ENCODE measurements at places on chromosomes 7 and 10.

DNA sequence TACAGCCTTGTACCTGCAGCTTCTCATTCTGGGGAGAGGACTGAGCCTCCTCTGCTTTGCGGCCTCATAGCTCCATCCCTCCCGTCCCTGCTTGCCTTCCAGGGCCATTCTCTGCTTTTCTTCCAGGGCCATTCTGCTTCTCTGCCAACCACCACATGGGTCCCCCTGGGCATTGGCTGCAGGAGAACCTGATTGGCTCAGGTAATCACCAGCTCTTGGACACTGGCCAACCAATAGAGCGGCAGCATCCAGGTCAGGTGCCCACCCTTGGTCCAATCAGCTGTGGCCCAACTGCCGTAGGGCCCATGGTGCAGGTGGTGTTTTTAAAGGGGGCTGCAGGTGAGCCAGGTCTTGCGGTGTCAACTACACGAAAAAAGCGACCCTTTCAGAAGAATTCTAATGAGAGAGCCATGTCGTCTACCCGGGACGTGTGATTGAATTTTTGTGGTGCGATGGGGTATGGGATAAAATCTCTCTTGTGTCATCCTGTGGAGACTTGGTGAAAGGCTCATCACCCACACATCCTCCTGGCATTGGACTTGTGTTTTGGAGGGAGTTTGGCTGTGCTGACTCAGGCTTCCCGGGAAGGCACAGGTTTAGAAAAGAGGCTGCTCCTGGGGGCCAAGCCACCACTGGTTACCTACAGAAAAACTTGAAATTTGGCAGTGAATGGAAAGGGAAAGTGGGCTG is 46.0 kb upstream of the PODXL start:
- DNase-seq: no peak

DNA sequence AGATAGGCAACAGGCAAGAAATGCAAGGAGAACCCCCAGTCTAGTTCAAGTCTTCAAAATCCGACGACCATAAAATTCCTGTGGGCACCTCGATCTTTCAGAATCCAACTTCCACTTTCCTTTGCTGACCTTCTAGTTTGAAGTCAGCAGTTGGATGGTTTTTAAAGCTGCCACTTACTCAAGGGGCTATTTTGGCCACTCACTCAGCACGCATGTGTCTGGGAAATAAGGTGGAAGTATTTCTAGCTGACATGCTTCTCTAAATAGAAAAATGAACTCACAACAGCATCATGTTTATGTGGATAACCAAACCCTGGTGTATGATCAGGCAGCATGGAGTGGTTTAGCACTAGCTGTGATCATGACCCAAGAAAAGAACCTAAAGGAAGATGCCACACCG is at the start of gene NRAP:
NRAP (minus strand) TSS at position 134 of the 400 bp plus-strand sequence. CDS start 159 bp downstream, outside the sequence.
- DNase-seq: no peak

- DNase-seq: no peak
These were observed 52.3 kb upstream of the CYP2C18 start for GRCh38 chr10:94631077-94631875.

- no peak for DNase-seq
These were observed 52.6 kb downstream of the CHST3 start for GRCh38 chr10:72016608-72017300.

- no peak for DNase-seq
These were observed 187.5 kb downstream of the AHR start for GRCh38 chr7:17485904-17486303.

GRCh38 chr7:95056107-95056739 is 148.8 kb downstream of the PPP1R9A start:
- no peak for DNase-seq

GRCh38 chr10:49356181-49356580 is 39.7 kb downstream of the DRGX start:
- DNase-seq: no peak

DNA sequence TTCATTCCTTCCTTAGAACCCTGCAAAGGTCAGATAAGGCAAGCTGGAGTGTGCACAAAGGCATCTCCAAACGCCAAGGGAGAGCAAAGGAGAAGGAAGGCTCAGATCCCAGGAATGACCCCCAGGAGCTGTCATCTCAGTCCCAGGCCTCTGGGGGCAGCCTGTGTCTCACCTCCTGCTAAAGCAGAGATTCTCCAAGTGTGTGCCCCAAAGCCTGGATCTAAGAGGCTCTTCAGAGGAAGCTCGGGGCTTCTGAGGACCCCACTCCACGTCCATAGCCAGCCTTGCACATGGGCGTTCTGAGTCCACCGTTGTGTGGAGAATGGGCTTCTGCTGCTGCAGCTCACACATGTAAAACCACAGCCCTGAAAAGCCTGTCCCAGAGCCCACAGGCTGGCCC is 5.1 kb upstream of the GRID1 start:
- no peak for DNase-seq

DNA sequence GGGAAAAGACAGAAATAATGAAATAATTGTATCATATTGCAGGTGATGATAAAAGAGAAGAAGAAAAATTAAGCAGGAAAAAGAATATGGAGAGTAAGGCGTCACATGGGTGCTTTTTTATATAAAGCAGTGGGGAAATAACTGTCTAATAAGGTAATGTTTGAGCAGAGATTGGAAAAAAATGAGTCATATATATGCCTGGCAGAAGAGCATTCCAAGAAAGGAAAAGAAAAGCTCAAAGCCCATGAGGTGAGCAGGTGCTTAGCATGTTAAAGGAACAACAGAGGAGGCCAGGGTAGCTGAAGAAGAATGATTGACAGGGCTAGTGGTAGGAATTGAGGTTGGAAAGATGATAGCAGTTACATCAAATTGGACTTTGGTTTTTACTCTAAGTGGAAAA is 739.5 kb downstream of the SORCS1 start:
- no peak for DNase-seq

DNA sequence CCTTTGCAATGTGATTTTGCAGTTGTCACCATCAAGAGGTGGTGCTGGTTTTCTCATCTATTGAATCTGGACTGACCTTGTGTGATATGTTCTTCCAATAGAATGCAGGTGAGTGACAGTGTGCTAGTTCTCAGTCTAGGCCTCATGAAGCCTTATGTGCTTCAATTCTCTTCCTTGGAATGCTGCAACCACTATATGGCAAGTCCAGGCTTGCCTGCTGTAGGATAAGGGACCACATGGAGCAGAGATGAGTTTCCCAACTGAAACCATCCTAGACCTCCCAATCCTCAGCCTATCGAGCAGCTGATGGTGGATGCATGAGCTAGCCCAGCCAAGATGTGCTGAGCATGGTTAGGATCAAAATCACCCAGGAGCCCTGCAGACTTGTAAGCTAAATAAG is 32.6 kb upstream of the ARHGAP21 start:
- DNase-seq: no peak

GRCh38 chr7:99876491-99876890 is 342 bp downstream of the OR2AE1 start:
- DNase-seq: no peak

DNA sequence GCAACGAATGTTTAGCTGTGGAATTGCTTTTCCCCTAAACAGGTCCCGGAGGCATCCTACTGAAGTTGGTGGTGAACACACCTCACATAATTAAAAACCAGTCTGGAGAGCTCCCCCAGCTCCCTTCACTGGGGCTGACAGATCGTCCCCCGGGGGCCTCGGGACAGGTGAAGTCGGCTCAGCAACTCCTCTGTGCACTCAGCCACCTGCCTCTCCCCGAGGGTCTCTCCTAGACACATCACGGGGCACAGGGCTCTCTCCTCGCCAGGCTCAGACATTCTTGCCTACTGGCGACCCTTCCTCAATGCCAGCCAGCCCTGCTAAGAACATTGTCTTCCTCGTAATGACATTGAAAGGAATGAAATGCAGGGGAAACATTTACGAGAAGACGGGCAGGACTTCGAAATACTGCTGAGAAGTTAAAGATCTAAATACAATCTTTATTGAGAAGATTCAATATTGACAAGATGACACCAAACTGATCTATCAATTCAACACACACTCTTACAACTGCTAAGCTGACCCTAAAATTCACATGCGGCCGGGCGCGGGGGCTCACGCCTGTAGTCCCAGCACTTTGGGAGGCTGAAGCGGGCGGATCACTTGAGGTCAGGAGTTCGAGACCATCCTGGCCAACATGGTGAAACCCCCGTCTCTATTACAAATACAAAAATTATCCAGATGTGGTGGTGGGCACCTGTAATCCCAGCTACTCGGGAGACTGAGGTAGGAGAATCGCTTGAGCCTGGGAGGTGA is 88.1 kb upstream of the DNAAF5 start:
- DNase-seq: no peak

DNA sequence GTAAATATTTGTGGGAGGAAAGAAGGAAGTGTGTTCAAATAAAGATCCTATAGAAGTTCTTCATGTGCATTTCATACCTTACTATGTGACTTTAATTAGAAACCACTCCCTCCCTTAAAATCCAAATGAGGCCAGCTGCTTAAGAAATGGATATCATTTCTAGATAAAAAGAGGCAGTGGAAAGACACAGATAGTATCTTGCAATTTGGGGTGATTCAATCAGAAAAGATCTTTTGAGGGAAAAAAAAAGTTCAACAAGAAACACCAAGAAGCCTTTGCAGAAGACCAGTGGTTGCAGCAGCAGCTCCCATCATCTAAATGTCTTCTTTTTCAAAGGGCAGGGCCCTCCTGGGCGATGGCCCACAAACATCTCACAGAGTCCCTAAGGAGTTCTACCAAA is 200.1 kb downstream of the LRRN3 start:
- DNase-seq: no peak

DNA sequence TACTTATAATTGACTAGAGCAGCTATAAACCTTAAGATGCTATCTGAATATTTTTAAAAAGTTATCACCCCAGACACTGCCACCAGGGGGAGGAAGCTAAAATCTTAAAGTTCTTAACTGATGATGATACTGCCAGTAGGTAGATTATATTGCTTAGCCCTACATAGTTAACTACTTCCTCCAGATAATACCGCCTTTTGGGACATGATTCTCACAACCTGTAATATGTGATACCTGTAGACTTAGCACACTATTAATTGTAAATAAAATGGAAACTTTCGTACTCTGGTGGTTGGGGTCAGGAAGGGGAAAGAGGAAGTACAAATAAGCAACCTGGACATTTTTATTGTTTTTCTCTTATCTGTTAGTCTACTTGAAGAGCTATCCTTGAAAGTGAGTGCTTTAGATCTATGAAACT is 268.9 kb downstream of the ADK start:
- DNase-seq: peak; percentile 11

DNA sequence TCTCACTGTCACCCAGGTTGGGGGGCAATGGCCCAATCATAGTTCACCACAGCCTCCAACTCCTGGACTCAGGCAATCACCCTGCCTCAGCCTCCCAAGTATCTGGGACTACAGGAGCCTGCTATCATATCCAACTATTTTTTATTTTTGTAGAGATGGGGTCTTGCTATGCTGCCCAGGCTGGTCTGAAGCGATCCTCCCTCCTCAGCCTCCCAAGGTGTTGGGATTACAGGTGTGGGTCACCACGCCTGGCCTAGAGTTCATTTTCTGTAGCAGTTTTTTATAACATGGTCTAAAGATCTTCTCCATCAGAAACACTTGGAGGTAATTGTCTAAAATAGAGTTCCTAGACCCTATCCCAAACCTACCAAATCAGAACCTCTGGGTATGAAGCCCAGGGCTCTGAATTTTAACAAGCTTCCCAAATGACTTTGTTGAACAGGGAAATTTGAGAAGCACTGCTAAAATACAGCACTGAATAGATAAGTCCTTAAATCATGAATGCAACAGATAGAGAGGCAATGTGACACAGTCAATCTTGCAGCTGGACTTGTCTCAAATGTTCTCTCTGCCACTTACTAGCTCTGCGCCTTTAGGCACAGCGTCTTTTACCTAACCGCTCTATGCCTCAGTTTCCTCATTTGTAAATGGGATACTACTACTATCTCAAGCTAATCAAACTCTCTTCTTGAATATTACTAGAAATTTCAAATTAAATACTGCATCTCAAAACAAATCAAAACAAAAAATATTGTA is 63.7 kb downstream of the CYTH3 start:
- DNase-seq: no peak

GRCh38 chr7:40099837-40100236 is 34.6 kb downstream of the MPLKIP start:
- DNase-seq: no peak

GRCh38 chr7:99694201-99694911 is 14.6 kb upstream of the CYP3A5 start:
- no peak for DNase-seq

GRCh38 chr10:52213321-52213752 is 100.7 kb upstream of the DKK1 start:
- DNase-seq: no peak

GRCh38 chr10:114593240-114593792 is 64.8 kb downstream of the ABLIM1 start:
- DNase-seq: no peak

DNA sequence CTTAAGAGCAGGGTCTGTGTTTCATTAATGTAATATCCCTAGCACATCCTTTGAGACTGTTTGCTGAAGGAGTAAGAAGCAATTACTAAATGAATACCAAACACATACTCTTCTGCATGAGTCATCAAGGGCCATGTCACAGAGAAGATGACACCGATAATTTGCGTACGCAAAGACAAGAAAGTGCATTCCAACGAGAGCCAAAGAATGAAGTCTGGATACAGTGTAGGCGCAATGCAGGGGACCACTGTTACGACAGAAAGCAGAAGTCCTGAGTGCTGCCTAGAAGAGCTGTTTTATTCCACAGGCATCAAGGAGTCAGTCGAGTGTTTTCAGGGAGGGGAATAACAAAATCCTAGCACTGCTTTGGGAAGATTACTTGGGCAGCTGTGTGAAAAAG is 62.7 kb downstream of the VPS41 start:
- DNase-seq: no peak

- DNase-seq: no peak
These were observed 261.9 kb downstream of the PTPRN2 start for GRCh38 chr7:158325530-158326381.

- no peak for DNase-seq
These were observed 65.1 kb upstream of the ITGA8 start for GRCh38 chr10:15784662-15785300.

GRCh38 chr10:32156031-32156495 is 99.8 kb upstream of the KIF5B start:
- DNase-seq: no peak

GRCh38 chr10:36393801-36394200 is 731.6 kb upstream of the ANKRD30A start:
- DNase-seq: no peak

DNA sequence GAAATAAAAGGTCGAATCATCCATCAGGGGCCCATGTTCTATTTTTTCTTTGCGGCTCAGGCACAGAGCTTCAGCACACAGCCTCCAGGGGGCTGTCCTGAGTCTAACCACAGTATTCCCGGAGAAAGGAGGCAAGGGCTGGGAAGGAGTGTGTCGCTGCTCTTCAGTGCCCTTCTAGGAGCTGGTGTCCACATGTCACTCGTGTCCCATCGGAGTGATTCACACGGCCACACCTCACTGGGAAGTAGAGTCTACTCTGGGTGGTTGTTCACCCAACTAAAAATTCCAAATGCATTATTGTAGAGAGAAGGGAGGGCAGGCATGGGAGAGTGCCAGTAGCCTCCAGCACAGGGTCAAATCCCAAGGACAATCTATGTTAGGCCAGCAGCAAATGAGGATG is 114.8 kb upstream of the LANCL2 start:
- DNase-seq: no peak
